ENCODE measurements at places on chromosomes 7 and 10.

DNA sequence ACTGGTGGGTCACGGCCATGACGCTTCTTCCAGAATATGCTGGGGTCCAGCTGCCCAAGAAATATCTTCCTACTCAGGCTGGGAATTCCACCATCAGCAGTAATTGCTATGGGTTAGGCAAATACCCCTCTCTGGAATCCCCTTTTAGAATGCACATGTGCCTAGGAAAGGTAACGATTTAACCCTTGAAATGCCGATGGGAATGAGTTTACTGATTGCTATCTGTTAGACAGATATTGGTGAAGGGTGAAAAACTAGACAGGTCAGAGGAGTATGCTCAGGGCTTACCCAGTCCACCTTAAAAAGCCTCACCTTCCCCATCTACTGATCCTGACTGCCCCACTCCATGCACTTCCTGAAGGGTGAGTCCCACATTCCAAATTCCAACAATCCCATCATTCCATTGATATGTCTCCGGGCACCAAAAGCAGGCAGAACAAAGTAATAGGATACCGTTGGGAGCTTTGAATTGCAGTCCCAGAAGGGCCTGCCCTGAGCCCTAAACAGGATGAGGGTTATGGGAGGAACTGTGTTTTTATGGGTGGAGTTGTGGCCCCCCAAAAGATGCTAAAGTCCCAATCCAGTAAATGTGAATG lies 59.3 kb downstream of the DLG5 start:
- DNase-seq: no peak

- no peak for DNase-seq
Observed at GRCh38 chr7:57182031-57182430, 49.8 kb upstream of the ZNF479 start.

DNA sequence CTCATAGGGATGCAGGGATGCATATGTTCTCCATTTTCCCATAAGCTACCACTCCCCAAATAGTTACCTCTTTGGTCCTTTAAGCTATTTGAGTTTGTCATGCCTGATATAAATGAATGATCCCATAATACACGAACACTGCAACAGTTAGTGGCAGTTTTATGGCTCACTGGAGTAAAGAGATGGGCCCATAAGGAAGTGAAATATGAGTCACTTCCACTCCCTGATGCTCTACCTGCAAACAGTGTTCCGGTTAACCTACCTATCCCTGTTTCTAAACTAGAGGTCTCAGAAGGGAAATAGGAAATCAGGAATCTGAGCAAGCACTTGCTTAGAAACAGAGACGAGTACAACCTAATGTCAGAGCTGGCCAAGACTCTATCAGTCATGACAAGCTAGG lies 71.7 kb downstream of the CALD1 start:
- no peak for DNase-seq

DNA sequence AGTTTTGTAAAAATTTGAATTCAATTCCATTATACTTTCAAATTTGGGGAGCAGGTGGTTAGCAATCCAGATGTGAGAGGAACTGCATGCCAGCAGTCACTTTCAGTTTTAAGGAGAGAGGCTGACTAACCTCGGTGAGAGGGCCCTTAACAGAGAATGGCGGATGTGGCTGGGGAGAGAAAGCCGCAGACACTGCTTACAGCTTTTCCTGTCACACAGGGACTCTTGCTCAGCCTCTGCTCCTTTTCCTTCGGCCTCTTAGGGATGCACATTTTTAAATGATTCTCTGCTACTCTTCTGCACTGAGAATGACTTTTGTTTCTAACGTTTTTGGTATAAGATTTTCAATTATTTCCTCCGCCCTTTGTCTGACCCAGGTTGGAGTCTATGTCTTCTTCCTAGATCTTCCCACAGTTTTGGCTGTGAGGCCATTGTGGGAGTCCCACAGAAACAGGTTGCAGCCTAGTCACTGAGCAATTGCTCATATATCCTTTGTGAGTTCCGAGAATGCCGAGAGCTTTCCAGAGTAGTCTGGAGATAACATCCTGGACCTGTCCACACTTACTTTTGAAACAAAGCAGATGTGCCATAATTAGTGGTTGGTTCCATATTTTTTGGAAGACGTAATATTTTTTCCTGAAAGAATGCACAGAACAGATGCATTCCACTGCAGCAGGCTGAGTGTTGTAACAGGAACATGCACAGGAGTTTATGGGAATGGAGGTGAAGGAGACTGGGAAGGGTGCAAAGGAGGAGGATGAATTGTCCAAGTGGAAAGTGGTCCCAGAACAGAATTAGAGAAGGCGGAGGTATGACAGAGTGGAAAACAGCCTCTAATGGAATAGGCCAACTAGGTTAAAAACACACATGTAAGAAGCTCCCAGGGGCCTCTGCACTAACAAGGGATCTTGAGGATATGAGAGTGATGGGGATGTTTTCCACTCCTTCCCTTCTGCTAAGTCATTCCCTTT lies 168.0 kb upstream of the ZNF32 start:
- DNase-seq: no peak

GRCh38 chr10:59098387-59098786 lies 78.1 kb upstream of the PHYHIPL start:
- no peak for DNase-seq

- DNase-seq: peak; percentile 80
Observed at GRCh38 chr7:69934144-69934903, 336.0 kb downstream of the AUTS2 start.

GRCh38 chr10:131818510-131819234 lies 82.1 kb upstream of the PPP2R2D start:
- DNase-seq: no peak

DNA sequence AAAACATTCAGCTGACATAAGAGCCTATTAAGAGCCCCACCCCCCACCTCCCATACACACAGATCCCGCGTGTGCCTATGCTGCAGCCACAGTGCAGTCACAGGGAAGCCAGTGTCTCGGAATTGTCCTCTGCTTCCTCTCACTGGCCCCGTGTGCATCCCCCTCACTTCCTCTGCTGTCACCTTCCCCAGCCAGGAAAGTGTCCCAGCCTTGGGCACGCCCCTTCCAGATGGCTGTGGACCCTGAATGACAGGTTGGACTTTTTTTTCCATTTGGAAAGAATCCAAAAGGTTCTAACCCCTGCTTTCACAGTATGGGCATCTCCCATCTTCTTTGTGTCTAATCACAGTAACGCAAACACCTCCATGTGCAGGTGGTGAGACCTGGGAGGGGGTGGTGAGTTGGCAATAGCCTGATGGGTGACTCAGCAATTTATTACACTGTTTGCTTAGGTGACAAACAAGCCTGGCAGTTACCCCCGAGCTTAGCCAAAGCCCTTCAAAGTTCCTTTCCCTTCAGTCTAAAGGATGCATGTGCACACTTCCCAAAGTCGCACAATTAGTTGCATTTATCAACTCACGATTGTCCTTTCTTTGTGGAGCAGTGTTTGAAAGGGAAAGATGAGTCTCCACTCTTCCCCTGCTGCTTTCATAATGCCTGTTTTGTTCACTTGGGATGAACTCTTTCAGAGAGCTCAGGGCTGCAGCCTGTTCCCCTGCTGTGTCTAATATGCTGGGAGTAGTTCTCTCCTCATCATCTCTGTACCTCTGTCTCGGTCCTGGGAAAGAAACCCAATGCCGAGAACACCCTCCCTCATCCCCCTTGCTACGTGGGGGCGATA lies 67.5 kb upstream of the EFCAB10 start:
- DNase-seq: peak; percentile 79

DNA sequence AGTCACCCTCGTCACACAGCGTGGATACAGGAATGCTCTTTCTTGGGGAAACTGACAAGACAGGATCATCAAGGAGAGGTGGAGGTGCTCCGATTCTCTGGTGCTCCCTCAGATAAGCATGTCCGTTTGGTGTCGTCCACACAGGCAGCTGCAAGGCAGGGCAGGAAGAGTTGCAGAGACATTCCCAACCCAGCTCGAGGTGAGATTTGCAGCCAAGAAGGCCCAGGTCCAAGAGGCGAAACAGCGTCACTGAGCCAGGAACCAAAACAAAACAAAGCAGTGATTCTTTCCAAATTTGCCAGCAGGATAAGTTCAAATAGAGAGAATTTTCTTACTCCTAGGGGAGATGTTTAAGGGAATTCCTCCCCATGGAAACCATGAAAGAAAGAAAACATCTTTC lies 386.5 kb upstream of the PFKP start:
- no peak for DNase-seq

DNA sequence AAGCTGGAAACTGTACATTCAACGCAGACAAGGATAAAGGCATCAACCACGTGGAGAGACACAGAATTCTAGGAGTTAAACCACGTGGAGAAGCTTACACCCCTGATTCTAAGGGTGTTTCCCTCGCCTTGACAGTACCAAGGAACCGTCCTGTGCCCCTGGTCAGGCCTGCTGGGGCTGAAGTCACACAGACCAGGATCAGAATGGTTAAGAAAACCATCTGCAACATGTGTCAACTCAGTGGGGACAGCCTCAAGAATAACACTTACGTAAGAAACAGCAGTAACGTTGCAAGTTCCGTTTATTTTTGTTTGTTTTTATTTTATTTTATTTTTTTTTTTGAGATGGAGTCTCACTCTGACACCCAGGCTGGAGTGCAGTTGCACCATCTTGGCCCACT lies 55.6 kb downstream of the CHST15 start:
- DNase-seq: no peak

- DNase-seq: no peak
Observed at GRCh38 chr7:12692479-12693259, 5.2 kb downstream of the ARL4A start.

- no peak for DNase-seq
Observed at GRCh38 chr10:84329986-84330651, 1.7 kb downstream of the CCSER2 start.

- DNase-seq: no peak
Observed at GRCh38 chr10:110747609-110748464, 103.7 kb downstream of the RBM20 start.

GRCh38 chr7:77538281-77539212 lies 1.5 kb downstream of the PTPN12 start:
- DNase-seq: peak; percentile 25

DNA sequence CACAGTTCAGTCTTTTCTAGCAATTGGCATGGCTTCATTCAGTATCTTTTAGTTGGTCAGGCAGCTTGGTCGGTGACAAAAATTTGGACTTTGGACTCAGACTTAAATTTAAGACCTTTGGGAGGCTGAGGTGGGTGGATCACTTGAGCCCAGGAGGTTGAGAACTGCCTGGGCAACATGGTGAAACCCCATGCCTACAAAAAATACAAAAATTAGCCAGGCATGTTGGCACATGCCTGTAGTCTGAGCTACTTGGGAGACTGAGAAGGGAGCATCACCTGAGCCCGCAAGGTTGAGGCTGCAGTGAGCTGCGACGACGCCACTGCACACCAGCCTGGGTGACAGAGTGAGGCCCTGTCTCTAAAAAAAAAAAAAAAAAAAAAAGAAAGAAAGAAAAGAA lies 19.5 kb upstream of the ITPRID1 start:
- no peak for DNase-seq

DNA sequence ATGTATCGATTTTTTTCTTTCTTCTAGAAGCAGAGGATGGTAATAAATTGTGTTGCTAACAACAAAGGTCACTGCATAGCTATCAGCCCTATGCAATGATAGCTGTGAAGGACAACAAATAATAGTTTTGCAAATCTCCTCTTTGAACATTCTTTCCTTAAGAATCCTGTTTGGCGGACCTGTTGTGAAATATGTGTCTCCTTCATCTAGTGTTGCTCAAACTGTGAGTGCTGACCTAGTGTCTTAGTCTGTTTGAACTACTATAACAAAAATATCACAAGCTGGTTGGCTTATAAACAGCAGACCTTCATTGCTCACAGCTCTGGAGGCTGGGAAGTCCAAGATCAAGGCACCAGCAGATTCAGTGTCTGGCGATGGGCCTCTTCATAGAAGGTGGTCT lies 53.7 kb downstream of the CAV1 start:
- no peak for DNase-seq

- DNase-seq: no peak
Observed at GRCh38 chr7:130639388-130639787, 29.2 kb downstream of the COPG2 start.

DNA sequence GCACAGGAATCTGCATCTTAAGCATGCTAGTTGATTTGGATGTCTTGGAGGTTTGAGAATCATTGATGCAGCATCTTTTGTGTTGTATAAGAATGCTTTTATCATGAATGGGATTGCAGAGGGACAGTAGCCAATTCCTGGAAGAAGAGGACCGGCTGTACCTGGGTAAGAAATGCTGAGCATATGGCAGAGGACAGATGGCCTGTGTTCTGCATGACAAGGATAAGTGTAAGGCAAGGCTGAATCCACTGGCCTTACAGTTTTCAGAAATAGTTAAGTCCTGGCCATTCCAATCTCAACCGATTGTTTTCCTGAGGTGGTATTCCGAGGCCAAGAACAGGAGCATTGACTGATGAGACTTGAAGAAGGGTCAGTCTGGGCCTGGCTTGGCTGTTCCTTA lies 24.4 kb upstream of the KBTBD2 start:
- no peak for DNase-seq

DNA sequence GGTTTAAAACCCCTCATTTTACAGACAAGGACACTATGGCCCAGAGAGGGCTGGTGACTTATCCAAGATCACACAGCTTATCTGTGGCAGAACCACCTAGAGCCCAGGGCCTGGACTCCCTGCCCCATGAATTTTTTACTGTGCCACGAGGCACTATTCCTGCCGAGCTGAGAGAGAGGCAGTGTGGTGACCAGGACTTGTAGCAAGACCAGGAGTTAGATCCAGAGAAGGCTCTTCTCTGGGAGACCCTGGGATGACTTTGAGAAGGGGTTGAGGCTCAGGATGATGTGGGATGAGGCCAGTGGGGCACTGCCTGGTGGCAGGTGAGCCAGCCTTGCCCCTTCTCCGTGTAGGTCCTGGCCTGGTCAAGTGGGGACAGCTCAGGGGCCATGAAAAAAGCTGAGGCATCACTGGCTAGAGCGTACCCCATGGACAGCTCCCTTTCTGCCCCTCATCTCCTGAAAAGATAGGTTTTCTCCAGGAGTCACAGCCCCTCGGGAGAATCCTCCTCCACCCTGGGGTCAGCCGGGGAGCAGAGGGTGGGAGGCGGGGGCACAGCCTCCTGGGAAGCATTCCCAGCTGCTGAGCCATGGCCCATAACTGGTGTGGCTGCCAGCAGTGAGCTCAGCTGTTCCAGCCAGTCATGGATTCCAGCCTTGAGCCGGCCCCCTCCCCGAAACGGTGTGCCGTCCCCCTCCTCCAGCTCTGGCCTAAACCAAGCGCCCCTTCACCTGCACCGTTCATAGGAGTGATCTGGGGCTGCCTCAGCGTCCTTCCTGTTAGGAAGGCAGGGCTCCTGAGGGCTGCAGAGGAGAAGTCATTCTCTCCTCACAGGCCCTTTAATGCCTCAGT lies 5.8 kb downstream of the FLNC start:
- no peak for DNase-seq

GRCh38 chr10:74071157-74071556 lies 73.2 kb downstream of the VCL start:
- no peak for DNase-seq

- DNase-seq: no peak
Observed at GRCh38 chr10:17031637-17032635, 97.7 kb downstream of the CUBN start.

- no peak for DNase-seq
Observed at GRCh38 chr10:102433619-102434046, 1.3 kb upstream of the CUEDC2 start.

- DNase-seq: no peak
Observed at GRCh38 chr7:128777156-128778123, 1.8 kb upstream of the OPN1SW start.

Data from NCI-H1436 (cell line).